ENCODE measurements at places on chromosomes 5 and 9.

GRCh38 chr5:151104795-151105194 is 24.0 kb upstream of the TNIP1 start:
- no peak for DNase-seq

- DNase-seq, result no peak
Measured at GRCh38 chr9:18976221-18976708, 56.7 kb downstream of the SAXO1 start.

GRCh38 chr5:146188358-146188757 is 5.9 kb upstream of the LARS1 start:
- no peak for DNase-seq

DNA sequence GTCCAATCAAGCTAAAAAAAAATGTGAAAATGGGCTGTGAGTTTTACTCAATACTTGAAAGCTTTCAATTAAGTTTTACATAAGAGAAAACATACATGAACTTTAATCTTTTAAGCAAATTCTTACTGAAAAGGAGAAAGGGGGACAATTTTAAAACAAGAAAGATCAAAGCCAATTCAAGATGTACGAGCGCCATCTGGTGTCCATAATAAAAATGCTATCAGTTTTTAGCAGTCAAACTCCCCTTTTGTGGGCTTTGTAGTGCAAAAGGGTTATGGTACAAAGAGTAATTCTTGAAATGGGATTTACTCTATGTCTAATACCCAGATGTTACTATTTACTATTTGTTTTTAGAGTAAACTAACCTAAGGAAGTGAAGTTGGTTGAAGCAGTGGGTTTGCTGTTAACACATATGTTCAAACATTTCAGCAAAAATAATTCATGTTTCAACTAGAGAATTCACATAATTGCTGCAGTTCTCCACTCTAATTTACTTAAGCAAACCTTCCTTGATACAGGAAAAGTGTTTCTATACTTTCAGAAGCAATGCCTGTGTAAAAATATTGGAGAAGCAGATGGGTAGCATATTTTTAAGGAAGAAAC is 228.2 kb upstream of the TYRP1 start:
- no peak for DNase-seq

GRCh38 chr5:33479311-33479710 is 38.5 kb downstream of the TARS1 start:
- no peak for DNase-seq

DNA sequence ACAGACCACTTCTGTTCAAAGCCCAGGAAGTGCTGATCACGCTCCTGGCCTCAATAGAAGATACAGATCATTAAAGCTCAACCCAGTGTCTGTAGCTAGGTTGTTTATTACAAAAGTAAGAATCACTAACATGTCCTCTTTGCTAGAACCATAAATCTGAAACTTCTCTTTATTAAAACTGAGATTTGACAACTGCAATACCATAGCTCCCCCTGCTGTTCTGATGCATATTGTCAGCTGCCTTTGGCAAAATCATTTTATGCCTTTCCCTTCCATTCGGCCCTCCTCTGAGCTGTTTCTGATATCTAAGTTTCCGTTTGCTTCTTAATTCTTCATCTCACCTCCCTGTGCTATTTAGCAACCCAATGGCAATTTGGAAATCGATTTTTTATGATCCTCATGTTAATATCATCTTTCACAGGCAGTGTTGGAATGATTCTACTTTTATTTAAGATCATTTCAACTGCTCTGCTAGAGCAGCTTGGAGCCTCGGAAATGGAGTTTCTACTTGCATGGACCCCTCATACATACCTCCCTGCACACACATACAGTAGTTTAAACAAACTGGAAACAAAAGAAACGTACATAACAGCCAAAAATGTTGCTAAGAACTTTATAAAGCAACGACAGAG is 998.8 kb downstream of the MAT2B start:
- peak; percentile 30 for DNase-seq

DNA sequence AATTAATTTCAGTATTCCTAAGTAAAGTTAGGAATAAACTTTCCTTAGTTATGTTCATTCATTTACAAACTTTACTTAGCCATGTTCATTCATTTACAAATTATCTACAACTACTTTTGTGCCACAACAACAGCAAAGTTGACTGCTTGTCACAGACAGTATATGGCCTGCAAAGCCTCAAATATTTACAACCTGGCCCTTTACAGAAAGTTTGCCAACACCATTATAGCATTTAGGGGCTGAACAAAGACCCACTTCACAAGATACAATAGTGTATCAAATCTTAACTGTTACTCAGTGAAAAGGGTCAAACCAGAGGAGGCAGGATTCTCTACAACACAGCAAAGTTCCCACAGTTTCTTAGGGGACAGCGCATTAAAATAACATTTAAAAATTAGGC is 9.7 kb upstream of the OTULINL start:
- DNase-seq, result no peak

DNA sequence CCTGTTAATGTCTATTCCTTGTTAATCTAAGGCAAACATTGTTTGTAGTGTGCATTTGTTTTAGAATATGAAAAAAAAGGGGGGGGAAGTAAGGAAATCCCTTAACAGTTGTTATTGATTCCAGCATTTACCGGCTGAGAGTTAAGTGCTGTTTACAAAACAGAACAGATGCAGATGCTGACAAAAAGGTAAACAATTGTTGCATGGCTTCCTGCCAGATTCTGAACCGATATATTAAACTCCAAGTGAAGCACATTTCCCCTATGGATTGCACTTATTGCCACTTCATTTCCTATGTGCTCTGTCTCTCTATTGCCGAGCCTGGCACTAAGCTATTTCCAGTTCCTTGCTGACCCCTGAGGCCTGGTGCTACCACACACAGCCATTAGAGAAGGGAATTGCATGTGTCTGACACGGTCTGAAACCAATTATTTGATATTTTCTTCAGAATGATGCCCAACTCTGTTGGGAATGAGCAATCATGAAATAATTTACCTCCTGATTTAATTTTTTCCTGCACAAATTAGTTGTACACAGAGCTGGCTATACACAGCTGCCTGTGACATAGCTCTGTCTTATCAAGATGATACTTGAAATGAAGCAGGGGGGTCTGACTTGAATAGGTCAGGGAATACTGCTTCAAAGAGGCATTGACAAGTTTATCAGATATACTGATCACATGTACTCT is 109.8 kb downstream of the KIAA0825 start:
- DNase-seq, result no peak

DNA sequence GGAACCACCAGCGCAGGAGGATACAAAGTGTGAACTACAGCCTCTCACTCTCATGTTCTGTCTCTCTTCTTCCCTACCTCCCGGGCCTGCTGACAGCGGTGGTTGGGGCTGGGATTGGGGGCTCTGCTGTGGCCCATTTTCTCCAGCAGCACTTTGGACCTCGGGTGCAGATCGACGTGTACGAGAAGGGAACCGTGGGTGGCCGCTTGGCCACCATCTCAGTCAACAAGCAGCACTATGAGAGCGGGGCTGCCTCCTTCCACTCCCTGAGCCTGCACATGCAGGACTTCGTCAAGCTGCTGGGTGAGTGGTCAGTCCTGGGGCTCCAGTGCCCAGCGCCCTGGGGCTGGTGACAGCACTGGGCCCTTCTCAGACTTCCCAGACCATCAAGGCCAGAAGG is 4.7 kb downstream of the PCYOX1L start:
- DNase-seq, result no peak

GRCh38 chr5:103919506-103919905 is 356.9 kb upstream of the NUDT12 start:
- DNase-seq, result no peak

DNA sequence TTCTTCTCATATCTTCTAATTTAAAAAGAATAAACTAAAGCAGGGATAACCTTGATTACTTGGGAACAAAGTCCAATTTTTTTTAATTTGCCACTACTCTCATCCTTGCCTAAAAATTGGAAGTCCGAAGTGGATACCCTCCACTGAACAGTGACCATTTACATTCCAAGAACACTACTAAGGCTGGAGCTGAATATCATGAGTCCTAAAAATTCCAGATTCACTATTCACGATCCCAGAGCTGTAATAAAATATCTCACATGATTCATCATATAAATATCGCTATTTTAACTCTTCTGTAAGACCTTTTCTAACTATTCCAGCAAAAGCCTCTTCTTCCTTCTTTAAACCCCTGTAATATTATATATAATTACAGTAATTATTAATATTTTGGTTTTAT is 57.4 kb downstream of the ATPSCKMT start:
- no peak for DNase-seq

- peak; percentile 42 for DNase-seq
Measured at GRCh38 chr9:131678499-131679111, 61.3 kb downstream of the RAPGEF1 start.

GRCh38 chr5:81922854-81923279 is 49.0 kb upstream of the ATG10 start:
- no peak for DNase-seq

DNA sequence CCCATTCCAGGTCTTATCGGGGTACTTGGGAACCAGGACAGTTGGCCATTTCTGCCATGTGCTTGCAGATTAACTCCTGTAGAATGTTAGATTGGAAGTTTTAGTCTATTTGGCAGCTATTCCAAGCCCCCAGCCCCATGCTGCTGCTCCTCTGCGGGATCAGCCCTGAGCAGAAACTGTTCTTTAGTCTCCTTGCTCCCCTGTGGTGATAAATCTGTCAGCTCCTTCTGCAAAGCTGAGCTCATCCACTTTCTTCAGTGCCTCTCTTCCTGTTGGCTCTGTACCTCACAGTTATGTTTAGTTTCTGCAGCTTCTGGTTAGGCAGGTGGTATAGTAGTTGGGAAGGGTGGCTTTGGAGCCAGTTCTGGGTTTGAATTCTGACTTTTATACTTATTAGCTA is 170.4 kb downstream of the GRIA1 start:
- peak; percentile 58 for DNase-seq

DNA sequence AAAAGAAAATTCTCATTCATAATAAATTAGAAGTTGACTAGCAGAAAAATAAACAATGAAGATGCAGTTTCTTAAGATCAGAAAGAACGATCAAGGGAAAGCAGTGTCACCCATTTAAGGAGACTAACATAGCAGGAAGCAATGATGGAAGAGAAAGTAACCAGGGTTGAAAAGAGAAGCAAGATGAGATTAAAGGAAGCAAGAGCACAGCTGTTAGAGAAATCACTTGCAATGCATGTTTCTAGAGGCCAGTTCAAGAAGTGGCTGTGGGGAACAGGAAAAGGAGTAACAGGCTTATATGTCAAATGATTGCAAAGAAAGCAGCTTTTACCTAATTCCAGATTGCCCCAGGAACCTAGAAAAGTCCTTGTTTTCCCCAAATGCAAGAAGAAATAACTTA is 46.8 kb upstream of the SLC1A1 start:
- no peak for DNase-seq

DNA sequence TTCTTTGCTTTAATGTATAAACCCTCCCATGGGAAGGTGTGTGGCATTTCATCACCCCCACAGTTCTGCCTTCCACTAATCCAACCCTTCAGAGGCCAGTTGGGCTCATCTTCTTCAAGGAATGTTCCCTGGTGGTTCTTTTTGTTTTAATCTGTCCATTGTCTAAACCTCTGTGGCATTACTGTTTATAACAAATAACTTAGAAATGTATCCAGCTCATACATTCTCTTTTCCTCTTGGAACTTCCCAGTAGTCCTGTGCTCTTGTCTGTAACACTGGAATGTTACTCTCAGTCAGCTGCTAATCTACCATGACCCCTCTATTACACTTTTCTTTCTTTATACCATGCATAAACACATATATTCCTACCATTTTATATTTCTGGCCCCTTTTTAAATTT is 213.5 kb upstream of the TARS1 start:
- DNase-seq, result no peak

DNA sequence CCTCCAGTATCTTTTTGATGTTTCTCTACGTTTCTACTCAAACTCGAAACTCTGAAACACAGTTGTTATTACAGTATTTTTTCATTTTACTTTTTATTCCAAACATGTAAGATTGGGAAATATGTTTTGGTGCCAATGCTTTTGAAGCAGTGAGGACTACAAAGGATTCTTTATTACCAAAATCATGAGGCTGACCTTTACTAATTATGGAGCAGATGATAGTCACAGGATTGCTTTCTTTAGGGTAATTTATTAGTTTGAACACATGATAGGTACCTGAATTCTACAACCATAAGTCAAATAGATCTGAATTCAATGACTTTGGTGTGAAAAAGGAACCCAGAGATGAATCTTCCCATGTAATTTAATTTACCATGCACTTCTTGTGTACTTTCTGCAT is 2015.1 kb upstream of the C9orf72 start:
- DNase-seq, result no peak

DNA sequence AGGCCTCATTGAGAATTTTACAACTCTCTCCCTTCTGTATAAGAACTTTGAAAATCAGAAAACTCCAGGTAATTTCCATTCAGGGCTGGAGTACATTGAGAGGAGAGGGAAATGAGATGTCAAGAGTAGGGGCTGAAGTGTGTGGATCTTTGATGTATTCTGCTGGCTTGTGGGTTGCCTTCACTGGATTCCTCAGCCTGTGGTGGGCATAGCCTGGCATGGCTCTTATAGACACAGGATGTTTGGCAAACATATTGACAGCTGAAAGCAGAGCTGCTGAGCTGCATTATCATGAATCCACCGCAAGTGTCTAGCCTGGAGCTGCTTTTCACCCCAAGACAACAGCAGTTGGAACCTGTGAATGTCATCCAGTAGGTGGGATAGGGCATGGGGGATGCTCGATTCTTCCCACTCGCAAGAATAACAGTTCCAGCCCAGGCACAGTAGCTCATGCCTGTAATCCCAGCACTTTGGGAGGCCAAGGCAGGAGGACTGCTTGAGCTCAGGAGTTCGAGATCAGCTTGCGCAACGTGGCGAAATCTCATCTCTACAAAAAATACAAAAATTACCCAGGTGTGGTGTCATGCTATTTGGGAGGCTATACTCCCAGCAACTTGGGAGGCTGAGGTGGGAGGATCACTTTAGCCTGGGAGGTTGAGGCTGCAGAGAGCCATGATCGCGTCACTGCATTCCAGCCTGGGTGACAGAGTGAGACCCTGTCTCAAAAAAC is 36.0 kb upstream of the TTC23L start:
- DNase-seq, result no peak

- no peak for DNase-seq
Measured at GRCh38 chr5:15864536-15865215, 314.9 kb downstream of the MARCHF11 start.

- no peak for DNase-seq
Measured at GRCh38 chr5:102622262-102622661, 123.5 kb upstream of the SLCO6A1 start.

DNA sequence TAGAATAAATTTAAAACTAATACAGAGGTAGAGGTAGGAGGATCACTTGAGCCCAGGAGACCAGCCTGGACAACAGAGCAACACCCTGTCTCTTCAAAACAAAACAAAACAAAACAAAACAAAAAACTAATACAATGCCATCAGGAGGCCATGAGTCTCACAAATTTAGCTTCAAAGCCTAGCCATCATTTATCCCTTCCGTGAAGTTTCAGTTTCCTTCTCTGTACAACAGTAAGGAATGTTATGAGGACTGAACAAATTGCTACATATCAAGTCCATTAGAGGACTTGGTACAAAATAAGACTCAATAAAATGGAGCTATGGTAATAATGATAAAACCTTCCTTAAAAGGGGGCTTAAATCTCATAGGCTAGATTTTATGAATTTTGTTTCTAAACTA is 60.8 kb downstream of the MAPKAP1 start:
- DNase-seq, result no peak

GRCh38 chr5:98961665-98962344 is 33.0 kb upstream of the CHD1 start:
- no peak for DNase-seq

GRCh38 chr5:127337876-127338275 is 47.3 kb downstream of the MEGF10 start:
- DNase-seq, result no peak

All from WERI-Rb-1 (cell line).